ENCODE measurements at places on chromosomes 2 and 18. TPM values are rescaled to one million over a fixed set of nuclear protein-coding genes. Genes with fewer than 3 reads are reported as not detected.

GRCh38 chr2:179195141-179195540 is 69.5 kb downstream of the SESTD1 start:
- H3K27ac ChIP-seq: no peak overlapping the region
- no peak overlapping the region for H3K4me3 ChIP-seq
- H3K4me1 ChIP-seq: no peaks in the 10 kb centered on the region
- no peaks in the 10 kb centered on the region for H3K27me3 ChIP-seq
- no peak for DNase-seq
- no peaks in the 10 kb centered on the region for H3K36me3 ChIP-seq

GRCh38 chr18:27921904-27922751 is 254.8 kb downstream of the CDH2 start:
- peaks cover 12% of the 10 kb centered on the region for H3K4me1 ChIP-seq
- H3K27me3 ChIP-seq: no peaks in the 10 kb centered on the region
- H3K4me3 ChIP-seq: peak overlapping the region; percentile 16
- H3K27ac ChIP-seq: peak overlapping the region; percentile 58
- H3K36me3 ChIP-seq: no peaks in the 10 kb centered on the region

The NAB1 gene
- total RNA-seq: 44.2 TPM

- no peak overlapping the region for H3K27ac ChIP-seq
- no peaks in the 10 kb centered on the region for H3K36me3 ChIP-seq
- no peak for DNase-seq
- peaks cover 4% of the 10 kb centered on the region for H3K27me3 ChIP-seq
- no peak overlapping the region for H3K4me3 ChIP-seq
- no peaks in the 10 kb centered on the region for H3K4me1 ChIP-seq
Measured at GRCh38 chr2:204046145-204046544, 109.6 kb downstream of the ICOS start.

- peaks cover 36% of the 10 kb centered on the region for H3K4me1 ChIP-seq
- H3K27me3 ChIP-seq: no peaks in the 10 kb centered on the region
- no peak for DNase-seq
- H3K4me3 ChIP-seq: no peak overlapping the region
- H3K27ac ChIP-seq: peak overlapping the region; percentile 91
Measured at GRCh38 chr2:227864161-227864756, 7.2 kb upstream of the DAW1 start.

- H3K27me3 ChIP-seq: no peaks in the 10 kb centered on the region
- H3K4me1 ChIP-seq: no peaks in the 10 kb centered on the region
- H3K36me3 ChIP-seq: no peaks in the 10 kb centered on the region
- H3K4me3 ChIP-seq: no peak overlapping the region
Measured at GRCh38 chr2:159396799-159397198, 110.3 kb upstream of the WDSUB1 start.
